LNCaP clone FGC (cell line): ENCODE measurements at places on chromosomes 1 and 21.

GRCh38 chr21:26834181-26834905, 10.9 kb downstream of the ADAMTS1 start:
- no peak for DNase-seq

DNA sequence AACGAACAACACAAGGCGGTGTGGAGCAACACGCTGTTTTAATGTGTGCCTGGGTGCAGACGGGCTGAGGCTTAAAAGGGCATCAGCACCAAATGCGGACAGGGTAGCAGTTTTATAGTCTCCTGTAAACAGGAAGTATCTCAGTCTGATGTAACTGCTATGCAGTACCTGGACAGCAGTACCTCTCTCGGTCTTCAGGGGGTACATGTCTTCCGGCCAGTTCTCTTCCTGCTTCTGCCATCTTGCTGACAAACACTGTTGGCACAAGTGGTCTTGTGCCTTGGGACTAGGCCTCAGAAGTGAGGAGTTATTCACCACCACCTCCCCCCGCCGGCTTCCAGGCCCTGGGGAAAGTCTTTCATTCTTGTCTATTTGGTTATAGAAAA, 49.7 kb upstream of the APOBEC4 start:
- DNase-seq: no peak

- no peak for DNase-seq
Measured at GRCh38 chr1:91929250-91929649, 20.0 kb upstream of the BRDT start.

DNA sequence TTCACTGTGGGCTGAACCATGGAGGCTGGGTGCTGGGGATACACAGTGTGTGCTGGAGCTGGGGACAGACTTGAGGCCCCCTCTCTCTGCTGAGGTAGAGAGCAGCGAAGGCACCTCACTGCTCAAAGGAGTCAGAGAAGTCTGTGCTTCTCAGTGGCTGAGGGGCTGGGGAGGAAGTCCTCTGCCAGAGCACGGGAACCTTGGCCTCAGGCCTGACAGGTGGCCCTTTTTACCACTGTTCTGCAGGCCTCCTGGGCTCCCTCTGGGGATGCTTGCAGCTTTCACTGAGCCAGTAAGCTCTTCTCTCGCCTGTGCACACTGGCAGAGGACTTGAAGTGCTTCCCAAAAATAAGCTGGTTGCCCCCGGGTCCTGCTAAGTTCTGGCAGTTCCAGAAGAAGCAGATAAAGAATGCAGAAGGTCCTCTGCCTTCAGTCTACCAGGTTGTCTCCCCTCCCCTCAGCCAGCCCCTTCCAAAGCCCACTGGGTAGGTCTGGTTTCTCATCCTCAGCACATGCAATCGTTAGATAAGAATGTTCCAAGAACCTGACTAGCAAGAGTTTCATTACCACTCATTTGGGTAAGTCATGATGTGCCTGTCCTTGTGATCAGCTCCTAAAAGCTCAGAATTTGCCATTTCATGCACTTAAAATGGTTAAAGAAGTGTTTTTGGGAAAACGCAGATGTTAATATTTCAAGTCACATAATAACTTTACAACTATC, 53.9 kb downstream of the TENT5C start:
- DNase-seq: no peak

GRCh38 chr1:35120458-35121133, 41.4 kb downstream of the ZMYM1 start:
- DNase-seq: no peak

DNA sequence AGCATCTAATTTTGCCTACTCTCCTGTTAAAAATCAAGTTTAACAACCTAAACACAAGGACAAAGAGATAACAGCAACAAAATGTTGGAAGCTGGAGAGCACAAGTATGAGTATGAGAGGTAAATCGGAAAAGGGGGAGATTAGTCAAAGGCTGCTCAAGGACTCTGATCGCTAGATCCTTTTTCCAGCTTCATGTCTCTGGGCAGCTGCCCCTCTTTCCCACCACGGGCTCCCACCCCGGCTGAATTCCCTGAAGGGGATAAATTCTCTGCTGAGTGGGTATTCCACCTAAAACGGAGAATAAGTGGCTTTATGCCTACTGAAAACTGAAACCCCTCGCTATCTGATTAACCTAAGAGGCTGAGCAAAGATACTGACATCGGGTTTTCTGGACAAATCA, 696 bp upstream of the CTBS start:
- no peak for DNase-seq

- no peak for DNase-seq
Measured at GRCh38 chr1:159279773-159280172, 22.4 kb upstream of the FCER1A start.

DNA sequence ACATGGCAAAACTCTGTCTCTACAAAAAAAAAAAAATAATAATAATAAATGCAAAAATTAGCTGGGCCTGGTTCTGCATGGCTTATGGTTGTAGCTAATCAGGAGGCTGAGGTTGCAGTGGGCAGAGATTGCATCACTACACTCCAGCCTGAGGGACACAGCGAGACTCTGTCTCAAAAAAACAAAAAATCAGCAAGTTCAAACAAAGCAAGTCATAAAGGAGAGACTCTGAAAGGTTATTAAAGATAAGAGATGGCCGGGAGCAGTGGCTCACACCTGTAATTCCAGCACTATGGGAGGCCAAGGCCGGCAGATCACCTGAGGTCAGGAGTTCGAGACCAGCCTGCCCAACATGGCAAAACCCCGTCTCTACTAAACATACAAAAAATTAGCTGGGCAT, 28.8 kb downstream of the COP1 start:
- DNase-seq: no peak
